ENCODE measurements at places on chromosomes 3 and 15.

DNA sequence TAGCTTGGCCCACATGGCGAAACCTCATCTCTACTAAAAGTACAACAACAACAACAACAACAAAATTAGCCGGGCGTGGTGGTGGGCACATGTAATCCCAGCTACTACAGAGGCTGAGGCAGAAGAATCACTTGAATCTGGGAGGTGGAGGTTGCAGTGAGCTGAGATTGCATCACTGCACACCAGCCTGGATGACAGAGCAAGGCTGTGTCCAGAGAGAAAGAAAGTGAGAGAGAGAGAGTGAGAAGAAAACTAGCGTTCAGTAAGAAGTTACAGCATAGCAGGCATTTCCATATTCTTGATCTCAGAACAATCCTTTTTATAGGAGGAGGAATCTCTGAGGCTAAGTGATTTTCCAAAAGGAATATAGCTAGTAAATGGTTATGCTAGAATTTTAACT lies 1076.1 kb downstream of the AGBL1 start:
- DNase-seq: no peak

GRCh38 chr3:184636741-184637316 lies 75.0 kb downstream of the MAGEF1 start:
- DNase-seq: no peak

DNA sequence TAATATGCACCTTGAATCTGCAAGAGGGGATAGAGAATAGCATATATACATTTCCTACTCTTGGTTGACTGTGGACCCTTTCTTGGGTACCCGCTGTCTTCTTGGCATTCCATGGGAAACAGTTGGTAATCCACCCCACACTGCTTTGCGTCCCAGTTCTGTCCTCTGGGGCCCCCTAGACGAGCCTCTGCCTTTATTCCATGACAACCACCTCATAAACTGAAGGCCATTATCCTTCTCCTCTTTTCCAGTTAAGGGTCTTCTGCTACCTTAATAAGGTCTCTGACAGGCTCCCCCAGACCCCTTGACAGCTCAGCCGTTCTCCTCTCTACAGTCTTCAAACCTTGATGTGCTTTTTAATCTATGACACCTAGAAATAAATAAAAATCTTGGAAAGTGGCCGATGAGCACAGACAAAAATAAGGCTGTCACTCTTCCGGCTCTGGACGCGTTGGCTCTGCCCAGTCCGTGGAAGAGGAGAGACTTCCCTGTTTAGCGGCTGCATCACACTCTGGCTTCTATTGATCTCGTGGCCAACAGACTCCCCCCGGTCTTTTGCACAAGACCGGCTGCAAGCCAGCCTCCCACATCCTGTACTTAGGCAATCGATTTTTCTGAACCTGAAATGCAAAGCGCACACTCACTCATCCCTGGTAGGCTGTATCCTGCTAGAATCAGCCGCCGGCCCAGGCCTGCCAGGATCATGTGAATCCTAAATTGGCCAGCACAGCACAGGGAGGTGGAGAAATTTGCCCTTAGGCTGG lies 251.0 kb upstream of the TLE3 start:
- no peak for DNase-seq

DNA sequence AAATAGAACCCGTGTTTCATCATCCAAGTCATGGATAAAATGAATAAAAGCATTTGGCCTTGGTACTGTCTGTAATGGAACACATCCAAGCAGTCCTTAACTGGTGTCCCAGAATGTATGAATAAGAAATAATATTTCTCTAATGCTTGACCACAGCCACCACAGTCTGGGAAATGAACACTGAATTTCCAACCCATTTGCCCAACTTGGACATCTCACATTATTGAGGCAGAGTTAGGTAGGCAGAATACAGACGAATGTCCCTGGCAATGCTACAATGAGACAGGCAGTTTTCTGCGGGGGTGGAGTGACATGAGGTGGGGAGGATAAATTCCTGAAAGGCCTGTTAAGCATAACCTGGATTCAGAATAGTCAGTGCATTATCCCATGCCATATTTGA lies 245.7 kb downstream of the ZIC1 start:
- DNase-seq: no peak

DNA sequence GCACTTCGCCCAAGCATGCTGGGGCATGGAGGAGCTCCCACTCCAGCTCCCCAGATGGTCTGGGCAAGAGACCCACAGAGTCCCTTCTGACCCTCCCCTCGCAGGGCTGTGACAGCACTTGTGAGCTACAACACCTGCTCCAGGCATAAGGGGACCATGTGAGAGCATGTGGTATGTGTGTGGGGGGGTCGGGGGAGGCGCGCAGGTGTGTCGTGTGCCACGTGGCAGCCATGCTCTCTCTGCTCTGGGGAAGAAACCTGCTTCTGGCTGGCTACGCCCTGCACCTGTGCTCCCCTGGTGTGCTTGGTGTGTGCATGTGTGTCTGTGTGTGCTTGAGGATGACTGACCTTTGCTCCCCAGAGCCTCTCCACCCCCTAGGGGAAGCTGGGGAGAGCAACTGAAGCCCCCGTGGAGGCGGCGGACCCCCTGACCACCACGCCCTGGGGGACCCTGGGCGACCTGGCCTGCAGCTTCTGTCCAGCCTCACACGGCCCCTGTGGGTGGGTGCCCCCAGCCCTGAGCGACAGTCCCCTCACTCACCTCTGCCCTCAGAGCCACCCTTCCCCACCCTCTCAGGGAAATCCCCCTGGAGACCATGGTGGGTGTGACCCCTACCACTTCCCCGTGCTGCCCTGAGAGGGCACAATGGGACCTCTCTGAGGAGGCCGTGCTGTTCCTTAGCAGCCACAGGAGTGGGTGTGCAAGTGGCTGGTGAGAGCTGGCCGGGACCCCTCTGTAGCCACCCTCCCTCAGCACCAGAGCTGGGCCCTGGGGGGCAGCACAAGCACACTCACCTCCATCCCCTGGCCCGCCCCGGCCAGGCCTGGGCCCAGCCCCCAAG lies 16.6 kb upstream of the SEC13 start:
- no peak for DNase-seq

DNA sequence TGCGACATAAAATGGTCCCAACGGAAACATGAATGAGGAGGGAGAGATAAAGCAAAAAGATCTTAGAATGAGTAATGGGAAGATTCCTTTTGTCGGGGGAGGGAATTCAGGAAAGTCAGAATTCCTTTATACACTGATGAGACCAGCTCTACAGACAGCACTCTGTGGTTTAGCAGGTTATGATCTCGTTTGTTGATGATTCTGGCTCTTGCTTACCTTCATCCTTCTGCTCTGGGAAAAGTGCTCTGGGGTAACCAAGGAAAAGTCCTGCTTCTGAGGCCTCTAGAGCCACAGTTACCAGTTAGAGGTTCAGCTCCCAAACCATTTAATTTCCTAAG lies 150.7 kb upstream of the NR2E3 start:
- no peak for DNase-seq

- no peak for DNase-seq
Observed at GRCh38 chr3:157533298-157534070, 30.3 kb upstream of the VEPH1 start.

DNA sequence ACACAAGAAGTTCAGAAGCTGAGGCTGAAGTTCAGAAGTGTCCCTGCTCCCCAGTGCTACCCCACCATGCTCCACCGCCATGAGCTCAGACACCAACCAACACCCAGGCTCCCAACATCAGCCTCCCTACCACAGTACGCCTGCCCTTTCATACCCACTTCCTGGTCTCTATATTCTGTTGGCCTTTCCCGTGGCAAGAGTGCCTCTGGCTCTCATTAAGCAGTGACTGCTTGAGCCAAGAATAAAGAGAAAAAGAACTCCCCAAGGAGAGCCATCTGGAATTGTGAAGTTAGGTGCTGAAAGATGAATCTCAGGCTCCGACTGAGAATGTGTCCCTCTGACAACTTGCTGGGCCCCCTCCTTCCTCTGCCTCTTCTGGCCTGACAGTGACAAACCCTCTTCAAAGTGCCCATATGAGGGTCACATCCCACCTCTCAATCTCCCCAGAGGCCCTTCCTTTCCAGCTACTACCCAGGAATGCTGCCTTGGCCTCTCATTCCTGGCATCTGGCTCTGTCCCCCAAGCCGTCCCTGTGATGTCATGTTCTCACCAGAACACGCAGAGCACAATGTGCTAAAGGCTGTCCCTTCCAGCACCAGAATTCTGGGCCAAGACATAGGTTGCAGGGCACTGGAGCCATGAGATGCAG lies 306.8 kb downstream of the NTRK3 start:
- no peak for DNase-seq

DNA sequence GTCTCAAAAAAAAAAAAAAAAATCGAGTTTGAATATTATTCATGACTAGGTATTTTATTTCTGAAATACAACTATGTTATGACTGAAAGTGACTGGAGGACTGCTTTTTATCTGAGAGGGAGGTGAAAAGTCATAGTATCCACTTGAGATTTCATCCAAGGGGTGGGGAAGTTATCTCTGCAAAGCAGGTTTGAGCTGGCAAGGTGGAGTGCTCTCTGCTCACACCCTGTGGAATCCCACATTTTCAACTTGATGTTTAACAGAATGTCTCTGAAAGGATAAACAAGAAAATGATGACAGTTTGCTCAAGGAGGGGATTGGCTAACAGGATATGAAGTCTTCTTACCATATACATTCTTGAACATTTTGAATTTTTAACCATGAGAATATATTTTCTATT lies 27.3 kb upstream of the SEC62 start:
- DNase-seq: no peak

GRCh38 chr3:65342084-65342683 lies 654.4 kb upstream of the ADAMTS9 start:
- DNase-seq: no peak

DNA sequence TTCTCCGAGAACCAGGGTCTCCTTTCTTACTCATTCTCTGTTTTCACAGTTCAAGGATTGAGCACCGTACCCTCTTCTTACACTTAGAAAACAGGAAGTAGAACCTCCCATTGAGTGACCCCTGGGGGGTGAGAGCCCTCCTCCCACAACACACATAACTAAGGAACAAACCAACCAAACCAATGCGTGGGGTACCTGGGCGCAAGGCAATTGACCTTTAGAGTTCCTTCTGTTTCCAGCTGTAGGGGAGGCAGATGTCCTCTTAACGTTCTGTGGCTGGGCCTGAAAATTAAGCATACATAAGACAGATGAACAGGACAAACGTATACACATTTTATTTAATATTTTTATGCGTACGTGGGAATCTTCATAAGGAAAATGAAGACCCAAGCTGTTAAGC lies 33.5 kb upstream of the TIMP4 start:
- DNase-seq: no peak

DNA sequence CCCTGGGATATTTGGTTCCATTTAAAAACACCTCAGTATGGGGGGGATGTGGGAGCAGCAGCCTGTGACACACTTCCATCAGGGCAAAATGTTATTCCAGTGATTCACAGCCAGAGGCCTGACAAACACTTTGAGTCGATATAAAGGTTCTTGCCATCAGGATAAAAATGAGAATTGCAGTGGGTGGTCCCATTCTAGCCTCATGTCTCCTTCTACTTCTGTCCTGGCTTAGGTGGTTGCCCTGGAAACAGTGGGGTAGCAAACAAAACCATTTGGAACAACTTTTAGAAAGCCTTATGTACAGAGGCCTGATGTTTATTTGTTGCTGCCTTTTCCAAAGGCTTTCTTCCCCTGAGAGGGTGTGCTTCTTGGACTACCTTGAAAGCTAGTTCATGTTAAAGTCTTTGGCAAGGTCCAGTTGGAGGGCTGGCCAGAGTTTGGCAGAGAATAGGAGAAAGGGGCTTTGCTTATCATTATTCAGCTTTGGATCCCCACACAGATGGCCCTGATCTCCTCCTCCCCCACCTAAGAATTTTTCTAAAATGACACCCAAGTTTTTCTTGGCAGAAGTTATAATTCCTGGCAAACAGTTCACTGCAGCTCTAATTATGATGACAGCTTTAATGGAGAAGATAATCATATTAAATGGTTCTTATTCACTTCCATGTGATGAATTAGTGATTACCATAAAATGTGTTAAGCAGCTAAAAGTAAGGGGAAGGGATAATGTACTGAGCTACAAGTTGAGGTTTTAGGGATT lies 84.2 kb upstream of the ZNF280D start:
- DNase-seq: no peak

DNA sequence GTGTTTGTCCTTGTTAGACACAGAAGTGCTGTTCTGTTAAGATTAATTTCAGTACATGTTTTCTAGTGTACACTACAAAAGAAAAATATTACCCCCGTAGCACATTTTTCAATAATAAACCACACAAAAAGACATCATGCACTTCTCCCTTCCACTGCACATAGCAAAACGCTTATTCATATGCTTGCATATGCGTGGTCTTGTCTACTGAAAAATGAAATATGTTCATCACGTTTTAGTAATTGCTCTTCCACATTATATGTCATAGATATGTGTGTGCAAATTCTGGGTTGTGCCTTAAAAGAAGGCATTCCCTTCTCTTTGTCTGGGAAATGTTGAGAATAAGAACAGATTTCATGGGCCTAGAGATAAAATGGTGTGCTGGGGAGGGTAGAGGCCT lies 353.9 kb downstream of the NSUN3 start:
- DNase-seq: no peak

GRCh38 chr15:41774062-41774881 lies at the start of gene MAPKBP1:
MAPKBP1 (plus strand) TSS chr15:41774484; CDS start chr15:41775276, 792 bp downstream.
- DNase-seq: peak; percentile 95

DNA sequence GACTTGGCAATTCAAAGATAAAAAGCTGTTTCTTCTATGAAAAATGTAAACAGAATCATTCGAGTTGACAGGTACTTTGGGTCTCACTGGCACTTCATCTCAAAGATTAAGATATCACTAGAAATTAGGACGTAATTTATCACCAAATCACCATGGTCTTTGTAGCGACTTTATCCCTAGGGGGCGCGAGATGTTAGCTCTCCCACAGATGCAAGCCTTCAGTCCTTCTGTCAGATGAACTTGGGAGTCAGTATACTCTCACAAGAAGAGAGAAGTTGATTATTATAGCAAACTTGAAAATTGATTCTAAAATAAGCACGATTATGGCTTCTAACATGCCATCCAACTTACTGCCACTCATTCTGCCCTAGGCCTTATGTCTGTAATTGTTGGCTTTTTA lies 150.3 kb downstream of the ALCAM start:
- DNase-seq: no peak

DNA sequence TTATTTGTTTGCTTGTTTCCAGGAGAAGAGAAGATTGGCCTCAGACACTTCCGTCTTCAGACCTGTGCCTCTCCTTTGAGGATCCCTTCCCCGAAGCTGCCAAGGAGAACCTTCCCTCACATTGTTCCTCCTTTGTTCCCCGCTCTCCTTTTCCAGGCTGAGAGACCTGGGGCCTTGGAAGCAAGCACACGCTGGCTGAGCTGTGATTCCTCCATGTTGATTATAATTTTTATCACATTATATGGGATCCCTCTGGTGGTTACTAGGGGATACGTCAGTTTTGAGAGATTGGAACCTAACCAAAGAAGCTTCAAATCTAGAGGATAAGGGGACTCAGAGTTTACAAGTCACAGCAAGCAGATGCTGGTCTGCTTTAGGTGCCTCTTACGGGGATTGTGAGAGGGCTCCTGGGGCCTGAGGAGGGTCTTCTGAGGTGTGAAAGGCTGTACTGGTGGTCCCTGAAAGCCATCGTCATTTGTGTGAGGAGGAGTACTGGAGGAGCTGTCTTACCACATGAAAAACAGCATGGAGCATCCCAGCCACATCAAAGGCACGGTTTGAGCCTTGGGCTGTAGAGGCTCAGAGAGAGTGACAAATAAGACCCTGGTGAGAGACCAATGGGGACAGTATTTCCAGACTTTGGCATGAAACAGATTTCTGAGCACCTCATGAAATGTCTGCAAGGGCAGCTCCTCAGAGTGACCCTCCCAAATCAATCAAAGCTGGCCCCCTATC lies 760.1 kb upstream of the CFAP20DC start:
- DNase-seq: no peak

GRCh38 chr3:71579326-71579934 lies 4.1 kb downstream of the FOXP1 start:
- no peak for DNase-seq

- no peak for DNase-seq
Observed at GRCh38 chr15:64634576-64635498, 140.6 kb downstream of the RBPMS2 start.
